ENCODE measurements at places on chromosomes 11 and 22. TPM values are rescaled to one million over a fixed set of nuclear protein-coding genes. Genes with fewer than 3 reads are reported as not detected.

GRCh38 chr11:11752679-11753078, 89.1 kb upstream of the USP47 start:
- no peak for DNase-seq

Gene DLG2
- total RNA-seq = 0.40 TPM

Gene TMEM223
- total RNA-seq = 8.7 TPM

Gene SMTNL1
- total RNA-seq = not detected

DNA sequence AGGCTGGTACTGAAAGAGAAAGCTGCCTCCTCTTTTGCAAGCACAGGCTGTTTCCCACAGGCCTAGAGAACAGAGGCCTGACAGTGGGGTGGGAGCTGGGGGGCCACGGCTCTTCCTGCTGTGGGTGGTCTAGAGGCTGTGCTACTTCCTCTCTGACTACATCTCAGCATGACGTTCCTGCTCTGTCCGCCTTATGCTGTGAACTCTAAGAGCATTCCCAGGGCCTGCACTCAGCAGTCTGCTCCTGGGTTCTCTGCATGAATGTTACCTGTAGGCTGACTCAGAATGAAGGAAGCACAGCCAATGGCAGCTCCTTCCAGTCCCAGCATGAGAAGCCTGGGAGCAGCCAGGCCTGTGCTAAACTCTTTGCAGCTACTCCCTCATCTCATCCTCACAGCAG, 534.3 kb downstream of the NTM start:
- no peak for DNase-seq

DNA sequence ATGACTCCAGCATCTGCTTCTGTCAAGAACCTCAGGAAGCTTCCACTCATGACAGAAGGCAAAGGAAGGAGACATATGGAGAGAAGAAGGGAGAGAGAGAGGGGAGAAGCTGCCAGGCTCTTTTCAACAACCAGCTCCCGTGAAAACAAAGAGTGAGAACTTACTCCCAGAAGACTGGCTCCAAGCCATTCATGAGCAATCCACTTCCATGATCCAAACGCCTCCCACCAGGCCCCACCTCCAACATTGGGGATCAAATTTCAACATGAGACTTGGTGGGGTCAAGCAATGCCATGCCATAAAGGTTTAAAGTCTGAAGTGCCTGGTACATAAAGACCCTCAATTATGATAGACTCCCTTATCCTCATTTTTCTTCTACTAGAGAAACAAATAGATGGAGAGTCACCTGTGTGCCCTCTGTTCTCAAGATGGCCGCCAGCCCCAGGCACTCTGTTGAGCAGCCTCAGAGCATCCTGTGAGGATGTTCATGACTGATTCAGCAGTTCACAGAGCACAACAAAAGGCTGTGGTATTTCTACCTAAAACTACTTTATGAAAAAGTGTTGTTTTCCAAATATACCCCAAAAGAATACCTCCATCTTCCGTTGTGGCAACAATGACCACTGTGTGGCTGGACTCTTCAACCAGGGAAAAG, 69.0 kb upstream of the CRTAM start:
- no peak for DNase-seq

- no peak for DNase-seq
Measured at GRCh38 chr11:120512739-120513435, 1.3 kb downstream of the GRIK4 start.

GRCh38 chr22:48943567-48944432, 883.9 kb downstream of the BRD1 start:
- DNase-seq = no peak

Gene OR2AG2
- under 0.01 TPM for total RNA-seq

- no peak for DNase-seq
Measured at GRCh38 chr11:129224538-129224937, 32.4 kb upstream of the ARHGAP32 start.

DNA sequence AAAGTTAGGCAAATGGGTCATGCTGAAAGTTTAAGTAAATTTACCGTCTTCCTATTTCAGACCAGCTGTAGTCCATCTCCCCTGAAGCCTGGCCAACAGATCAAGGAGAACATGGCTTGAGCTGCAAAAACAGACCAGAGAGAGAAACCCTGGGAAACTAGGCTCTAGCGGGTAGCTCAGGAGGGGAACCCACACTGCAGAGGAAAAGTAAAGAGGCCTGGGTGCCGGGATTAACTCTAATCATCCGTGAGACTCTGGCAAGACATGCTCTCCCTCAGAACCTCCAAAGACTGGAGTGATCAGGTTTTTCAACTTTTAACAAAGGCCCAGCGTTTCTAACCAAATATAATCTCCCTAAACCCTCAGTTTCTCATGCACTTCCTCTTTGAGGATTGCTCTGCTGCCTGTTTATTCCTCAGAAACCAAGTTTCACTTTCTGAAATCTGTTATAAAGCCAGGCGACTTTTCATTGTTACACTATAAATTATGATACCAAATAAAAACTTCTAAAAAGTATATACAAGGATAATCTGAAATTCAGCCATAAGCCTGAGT, 67.5 kb downstream of the GAB2 start:
- peak; percentile 16 for DNase-seq

DNA sequence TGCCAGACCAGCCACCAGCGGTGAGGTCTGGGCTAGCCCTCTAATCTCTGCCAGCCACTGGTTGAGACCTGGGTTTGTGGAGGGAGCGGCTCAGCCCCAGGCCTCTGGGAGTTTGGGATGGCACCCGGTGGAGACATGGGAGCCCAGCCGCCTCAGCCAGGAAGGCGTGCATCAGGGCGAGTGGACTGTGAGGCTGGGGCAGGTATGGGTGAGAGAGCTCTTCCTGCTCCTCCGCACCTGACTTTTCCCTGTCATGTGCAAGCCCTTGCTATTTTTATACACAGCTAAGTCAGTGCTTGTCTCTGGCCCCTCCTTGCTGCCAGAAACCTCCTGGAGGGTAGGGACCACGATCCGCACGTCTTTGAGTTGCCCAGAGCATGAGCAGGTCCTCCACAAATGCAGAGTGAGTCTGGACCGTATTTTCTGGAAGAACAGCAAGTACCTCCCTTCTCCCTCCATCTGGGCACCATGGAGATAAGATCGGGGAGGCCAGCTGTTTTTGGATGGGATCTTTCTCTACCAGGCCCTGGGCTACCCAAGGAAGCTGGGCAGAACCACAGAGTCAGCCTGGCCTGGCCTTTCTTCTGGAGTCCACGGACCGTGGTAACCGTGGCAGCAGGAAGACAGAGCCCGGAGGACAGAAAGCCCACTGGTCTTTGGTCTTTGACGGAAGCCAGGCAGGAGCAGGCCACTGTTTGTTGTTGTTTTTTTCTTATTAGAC, 53.3 kb downstream of the IGLL1 start:
- DNase-seq = no peak

DNA sequence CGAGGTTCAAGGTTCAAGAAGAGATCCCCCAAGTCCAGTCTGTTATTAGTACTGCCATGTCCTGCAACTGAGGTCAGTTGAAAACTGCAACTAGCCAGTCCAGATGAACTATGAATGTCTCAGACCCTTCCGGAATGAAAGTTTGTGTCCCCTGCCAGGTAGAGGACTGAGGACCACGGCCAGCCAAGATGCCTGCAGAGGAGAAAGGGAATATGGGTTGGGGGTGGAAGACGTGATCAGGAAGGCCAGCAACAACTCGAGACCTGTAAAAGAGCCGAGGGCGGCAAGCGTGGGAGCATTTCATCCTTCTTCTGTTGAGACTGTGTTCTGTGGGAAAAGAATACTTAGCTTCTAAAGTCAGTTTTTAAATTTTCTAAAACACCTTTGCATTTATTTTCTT, 572.4 kb upstream of the B3GAT1 start:
- no peak for DNase-seq

DNA sequence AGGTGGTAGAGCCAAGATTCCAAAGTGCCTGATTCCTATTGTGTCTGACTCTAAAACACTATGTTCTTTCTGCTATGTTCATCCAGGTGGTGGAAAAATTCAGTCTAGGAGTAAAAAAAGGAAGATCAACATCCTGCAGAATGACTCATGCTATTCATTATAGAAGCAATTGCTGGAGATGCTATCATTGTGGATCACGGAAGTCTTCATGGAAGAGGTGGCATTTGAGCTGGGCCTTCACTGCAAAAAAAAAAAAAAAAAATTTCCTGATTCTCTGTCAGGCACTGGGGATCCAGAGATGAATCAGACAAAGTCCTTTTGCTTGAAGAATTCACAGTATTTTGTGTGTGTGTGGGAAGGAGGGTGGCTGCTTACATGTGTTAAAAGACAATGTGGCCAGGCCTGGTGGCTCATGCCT, 1.4 kb upstream of the UVRAG start:
- DNase-seq = peak; percentile 95

Gene BSX
- not detected for total RNA-seq

DNA sequence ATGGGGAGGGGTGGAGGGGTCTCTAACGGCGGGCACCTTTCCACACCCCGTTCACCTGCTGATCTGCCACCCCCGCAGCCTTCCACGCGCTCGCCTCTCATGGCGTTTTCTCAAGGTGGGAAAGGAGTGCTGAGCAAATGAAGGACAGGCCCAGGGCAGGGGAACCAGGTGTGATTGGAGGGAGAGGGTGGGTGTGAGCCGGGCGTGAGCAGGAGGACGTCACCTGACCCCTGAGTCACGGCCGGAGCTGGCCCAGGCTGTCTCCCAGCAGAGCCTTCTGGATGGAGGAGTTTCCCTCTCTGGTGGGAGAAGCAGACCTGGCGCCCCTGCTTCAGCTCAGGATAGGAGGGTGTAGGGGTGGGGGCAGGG, 14.0 kb upstream of the ARHGAP8 start:
- DNase-seq = no peak

DNA sequence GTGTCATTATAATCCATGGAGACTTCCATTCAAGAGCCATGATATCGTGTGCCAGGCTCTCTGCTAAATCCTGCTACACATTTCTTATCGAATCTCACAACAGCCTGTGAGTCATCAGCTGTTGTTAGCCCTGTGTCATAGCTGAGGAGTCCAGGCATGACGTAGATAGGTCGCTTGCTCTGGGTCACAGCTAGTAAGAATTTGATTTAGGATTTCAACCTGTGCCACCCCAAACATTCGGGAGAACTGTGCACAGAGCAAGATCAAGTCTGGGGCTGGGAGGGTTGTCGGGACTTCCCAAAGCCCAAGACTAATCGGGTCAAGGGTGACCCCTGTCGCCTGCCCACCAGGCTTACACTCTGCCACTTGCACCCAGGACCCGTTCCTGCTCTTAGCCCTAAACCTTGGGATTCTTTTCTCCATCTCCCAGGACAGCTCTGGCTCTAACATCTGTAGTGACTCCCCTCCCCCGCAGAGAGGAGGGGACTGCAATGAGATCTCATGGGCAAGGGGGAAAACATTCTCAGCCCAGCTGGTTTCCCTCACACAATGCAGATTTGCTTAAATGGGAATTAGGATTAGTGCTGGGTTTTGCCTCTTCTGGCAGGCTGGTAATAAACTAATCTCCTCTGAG, 34.3 kb downstream of the TSPAN18 start:
- peak; percentile 90 for DNase-seq

Gene DNAJB13
- total RNA-seq = not detected

- no peak for DNase-seq
Measured at GRCh38 chr11:123564221-123564620, 90.2 kb downstream of the SCN3B start.

DNA sequence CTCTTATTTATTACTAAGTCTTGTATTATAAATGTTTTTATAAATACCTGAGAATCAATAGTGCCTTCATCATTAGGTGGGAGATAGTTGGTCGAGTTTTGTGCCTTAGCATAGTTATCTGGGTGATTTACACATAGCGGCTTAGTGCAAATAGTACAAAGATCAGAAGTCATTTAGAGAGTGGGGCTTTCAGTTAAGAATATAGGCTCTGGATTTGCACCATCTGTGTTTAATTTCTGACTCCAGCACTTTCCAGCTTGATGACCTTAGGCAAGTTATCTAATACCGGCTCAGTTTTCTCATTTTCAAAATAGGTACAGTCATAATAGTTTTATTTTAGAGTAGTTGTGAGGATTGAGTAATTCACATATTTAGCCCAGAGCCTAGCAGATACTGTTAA, 26.4 kb downstream of the PDE3B start:
- DNase-seq = no peak

Gene APLNR
- under 0.01 TPM for total RNA-seq

- DNase-seq = no peak
Measured at GRCh38 chr11:123238297-123238696, 43.2 kb upstream of the CLMP start.

GRCh38 chr11:15500643-15501042, 385.9 kb downstream of the INSC start:
- no peak for DNase-seq

GRCh38 chr11:30830681-30831080, 244.5 kb upstream of the MPPED2 start:
- DNase-seq = no peak

Gene MYO7A
- 4.8 TPM for total RNA-seq

- DNase-seq = no peak
Measured at GRCh38 chr11:56748597-56748996, at the start of gene OR9G4. OR9G4 (minus strand) TSS chr11:56748697; CDS start chr11:56743766, 4,931 bp downstream.

Gene RABL2B
- 2.0 TPM for total RNA-seq

All from lung microvascular endothelial cell (primary cell).